ENCODE measurements at places on chromosomes 3 and 15. TPM values are rescaled to one million over a fixed set of nuclear protein-coding genes. Genes with fewer than 3 reads are reported as not detected.

Gene GPR62
- total RNA-seq = 0.42 TPM

Gene SLC28A1
- not detected for total RNA-seq

Gene FGF7
- 106 TPM for total RNA-seq

Gene IL5RA
- 0.34 TPM for total RNA-seq

Gene SLC6A1
- 0.50 TPM for total RNA-seq

GRCh38 chr3:37594873-37595783 is 266.6 kb upstream of the CTDSPL start:
- H3K27ac ChIP-seq = peak overlapping the region; percentile 49
- no peak overlapping the region for H3K4me3 ChIP-seq
- H3K4me1 ChIP-seq = peaks cover 74% of the 10 kb centered on the region
- H3K27me3 ChIP-seq = no peaks in the 10 kb centered on the region
- DNase-seq = no peak

DNA sequence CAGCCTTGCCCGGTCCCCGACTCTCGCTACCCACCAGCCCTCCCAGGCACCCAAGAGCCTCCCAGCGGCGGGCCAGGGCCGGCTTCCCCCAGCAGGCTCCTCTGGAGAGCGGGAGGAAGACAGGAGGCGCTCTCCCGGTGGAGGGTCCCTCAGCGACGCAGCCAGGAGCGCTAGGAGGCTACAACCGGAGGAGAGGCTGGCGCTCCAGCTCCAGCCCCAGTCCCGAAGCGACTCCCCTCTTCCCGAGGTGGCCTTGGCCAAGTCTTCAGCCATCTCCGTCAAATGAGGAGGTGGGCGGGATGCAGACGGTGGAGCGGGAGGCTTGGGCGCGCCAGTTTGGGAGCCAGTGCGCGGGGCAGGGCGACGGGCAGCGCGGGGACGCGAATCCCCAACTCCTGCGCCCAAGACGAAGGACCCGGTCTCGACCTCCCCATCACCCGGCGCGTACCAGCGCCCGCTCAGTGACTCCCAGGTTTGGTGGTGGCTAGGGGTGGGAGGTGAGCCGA is 722 bp downstream of the CHRNA3 start:
- H3K4me3 ChIP-seq = peak overlapping the region; percentile 40
- H3K36me3 ChIP-seq = no peaks in the 10 kb centered on the region
- no peak overlapping the region for H3K27ac ChIP-seq
- DNase-seq = no peak
- no peaks in the 10 kb centered on the region for H3K27me3 ChIP-seq
- peaks cover 25% of the 10 kb centered on the region for H3K4me1 ChIP-seq

DNA sequence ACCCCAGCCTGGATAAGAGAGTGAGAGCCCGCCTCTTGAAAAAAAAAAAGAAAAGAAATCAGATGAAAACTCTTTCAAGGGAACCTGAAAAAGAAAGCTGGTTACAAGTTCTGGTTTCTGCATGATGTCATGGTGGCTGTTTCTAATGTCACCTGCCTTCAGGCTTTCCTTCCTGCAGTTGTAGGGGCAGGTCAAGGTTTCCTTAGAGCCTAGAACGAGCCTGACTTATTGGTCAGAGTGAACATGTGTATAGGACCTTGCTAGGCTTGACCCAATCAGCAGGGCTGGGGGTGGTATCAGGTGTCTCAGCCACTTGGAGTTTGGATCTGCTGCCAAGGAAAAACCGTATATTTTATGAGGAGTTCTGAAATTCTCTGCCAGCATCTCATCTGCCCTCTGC is 3.8 kb downstream of the IVD start:
- no peak for DNase-seq
- no peaks in the 10 kb centered on the region for H3K27me3 ChIP-seq
- peaks cover 31% of the 10 kb centered on the region for H3K4me1 ChIP-seq
- H3K36me3 ChIP-seq = peaks cover 71% of the 10 kb centered on the region

DNA sequence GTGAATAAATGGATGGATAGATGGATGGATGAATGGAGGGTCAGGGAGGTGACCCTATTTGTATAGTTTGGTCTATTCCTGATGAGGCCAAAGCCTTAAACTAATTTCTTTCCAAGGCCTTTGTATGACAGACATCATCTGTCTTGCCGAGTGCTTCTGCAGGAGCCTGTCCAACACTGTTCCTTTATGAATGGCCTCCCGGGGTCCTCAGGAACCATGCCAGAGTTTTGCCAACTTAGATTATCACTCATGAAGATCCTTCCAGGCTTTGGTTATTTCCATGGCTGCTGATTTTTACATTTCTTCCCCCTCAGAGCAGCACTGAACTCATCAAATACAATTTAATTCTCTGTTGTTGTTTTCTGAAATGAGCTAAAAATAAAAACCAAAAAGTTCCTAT is 133.0 kb upstream of the SOX2 start:
- H3K4me1 ChIP-seq = no peaks in the 10 kb centered on the region
- H3K27me3 ChIP-seq = no peaks in the 10 kb centered on the region
- DNase-seq = no peak
- H3K4me3 ChIP-seq = no peak overlapping the region

DNA sequence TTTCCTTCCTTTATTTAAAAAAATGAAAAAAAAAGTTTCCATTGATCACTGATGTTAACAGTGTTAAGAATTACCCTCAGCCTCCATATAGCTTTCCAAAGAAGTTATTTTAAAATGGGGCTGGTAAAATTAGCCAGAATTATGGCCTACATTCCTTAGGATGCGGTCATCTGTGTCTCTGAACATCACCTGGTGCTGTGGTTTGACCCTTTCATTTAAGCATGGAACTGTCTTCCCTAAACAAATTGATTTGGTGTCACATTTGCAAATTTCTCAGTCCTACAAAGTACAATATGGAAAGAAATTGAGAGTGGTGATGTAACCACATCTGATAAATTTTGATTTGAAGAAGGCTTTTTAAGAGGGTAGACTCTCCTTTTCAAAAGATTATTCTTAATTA is 40.3 kb upstream of the ZPLD1 start:
- H3K4me3 ChIP-seq = no peak overlapping the region
- no peak for DNase-seq
- H3K27me3 ChIP-seq = no peaks in the 10 kb centered on the region
- H3K36me3 ChIP-seq = no peaks in the 10 kb centered on the region
- H3K4me1 ChIP-seq = no peaks in the 10 kb centered on the region

Gene INSYN1
- 12.5 TPM for total RNA-seq

DNA sequence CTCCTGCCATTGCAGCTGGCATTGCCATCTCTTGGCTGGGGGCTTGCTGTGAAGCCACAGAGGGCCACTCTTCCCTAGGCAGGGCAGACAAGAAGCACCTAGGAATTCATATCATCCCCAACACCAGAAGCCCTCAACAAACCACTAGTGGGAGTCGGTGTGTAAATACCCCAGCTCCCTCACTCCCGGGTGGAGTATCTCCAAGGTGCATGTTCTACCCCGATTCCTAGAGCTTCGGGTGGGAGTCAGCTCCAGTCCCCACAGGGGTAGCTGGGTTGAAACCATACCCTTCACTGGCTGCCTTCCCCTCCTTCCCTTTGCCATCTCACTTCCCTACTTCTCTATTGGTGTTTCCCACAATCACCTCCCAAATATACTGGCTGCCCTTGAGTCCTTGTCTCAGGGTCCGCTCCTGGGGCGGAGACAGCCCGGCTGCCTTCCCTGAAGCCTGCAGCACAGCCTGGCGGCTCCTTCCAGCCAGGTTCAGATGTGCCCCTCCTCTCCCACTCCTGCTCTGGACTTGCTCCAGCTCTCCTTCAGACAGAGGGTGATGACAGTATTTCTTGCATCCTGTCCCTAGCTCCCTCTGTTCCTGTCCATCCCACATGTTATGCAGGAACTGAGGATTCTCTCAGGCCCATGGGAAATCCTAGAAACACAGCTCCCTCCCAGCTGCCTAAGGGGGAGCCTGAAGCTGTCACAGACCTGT is 33.3 kb downstream of the FAM3D start:
- no peak overlapping the region for H3K27ac ChIP-seq
- peaks cover 19% of the 10 kb centered on the region for H3K4me1 ChIP-seq
- no peaks in the 10 kb centered on the region for H3K36me3 ChIP-seq
- peaks cover 13% of the 10 kb centered on the region for H3K27me3 ChIP-seq

Gene C3orf20
- total RNA-seq = not detected
